MM.1S (cell line): ENCODE measurements at places on chromosomes 5 and 9.

DNA sequence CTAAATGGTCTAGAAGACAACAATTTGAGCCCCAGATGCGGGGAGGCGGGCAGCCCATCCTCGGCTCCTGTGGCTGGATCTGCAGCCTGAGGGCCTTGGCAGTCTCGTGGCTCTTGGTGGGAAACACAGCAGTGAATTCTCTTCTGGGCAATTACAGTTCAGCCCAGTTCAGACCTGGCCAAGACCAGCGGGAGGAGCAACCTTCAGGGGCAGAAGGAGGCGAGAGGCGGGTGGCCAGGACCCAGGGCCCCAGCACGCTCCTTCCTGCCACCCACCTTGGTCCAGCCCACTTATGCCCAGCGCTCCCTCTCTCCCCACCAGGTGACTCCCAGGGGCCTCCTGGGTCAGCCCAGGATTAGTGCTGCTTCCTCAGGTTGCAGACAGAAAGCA, 7.8 kb downstream of the MYMK start:
- no peak for DNase-seq

DNA sequence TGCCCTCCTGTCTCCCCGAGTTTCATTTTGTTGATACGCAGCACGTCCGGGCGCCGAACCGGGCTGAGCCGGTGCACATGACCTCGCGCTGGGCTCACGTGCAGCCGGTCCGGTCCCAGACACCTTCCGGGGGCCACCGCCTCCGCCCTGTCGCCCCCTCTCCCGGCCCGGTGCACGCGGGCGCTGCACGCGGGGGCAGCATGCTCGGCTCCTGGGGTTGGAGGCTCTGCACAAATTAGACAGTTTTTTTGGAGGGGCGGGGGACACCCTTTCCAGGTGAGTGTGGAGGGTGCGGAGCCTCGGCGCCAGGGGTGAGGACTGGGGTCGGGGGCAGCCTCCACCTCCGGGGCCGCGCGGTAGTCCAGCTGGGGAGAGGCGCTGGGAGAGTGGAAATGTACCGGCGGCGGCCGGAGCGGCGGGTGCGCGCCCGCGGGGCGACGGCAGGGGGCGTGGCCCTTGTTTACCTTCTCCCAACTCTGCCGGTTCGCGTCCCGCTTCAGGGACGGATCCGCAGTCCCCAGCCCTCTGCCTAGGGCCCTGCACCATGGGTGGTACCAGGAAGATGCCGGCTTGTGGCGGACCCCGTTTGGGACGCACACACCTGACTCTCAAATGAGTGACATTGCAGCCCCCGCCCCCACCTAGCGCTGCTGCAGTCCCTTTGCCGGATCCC, 1.1 kb downstream of the JADE2 start:
- peak; percentile 83 for DNase-seq

DNA sequence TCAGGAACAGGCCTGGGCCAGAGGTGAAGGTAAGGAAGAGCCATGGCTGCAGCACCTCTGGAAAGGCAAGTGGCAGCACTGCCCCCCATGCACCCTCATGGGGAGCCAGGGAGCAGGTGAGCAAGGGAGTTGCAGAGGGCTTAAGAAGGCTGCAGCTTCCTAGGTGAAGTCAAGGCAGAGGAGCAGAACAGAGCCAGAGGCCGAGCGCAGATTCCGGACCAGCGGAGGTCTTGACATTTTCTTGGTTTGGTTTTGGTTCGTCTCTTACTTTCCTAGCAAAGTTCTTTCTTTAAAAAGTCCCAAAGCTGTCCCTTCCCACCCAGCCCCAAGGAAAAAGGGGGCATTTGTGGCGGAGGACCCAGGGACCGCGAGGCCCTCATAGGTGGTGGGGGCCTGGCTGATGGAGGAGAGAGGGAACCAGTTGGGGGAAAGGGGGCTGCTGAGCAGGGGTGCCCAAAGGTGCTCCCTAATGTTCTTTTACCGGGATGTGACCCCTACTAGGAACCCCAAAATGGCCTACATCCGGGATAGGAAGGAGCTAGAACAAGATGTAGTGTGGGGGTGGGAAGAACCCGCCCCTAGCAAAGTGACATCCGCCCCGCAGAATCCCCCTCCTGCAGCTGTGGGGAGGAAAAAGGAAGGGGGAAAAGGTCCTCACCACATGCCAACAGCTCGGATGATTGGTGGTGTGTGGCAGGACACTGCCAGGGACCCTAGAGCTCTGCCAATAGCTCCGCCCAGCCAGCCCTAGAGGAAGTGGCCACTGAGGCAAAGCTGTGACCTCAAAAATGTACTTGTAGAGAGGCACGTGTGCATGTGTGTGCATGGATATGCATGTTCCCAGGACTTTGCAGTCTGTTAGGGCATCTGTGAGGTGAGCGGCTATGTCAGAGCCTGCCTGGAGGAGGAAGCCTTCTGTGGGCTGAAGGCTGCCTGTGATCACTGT, 914 bp upstream of the CD72 start:
- no peak for DNase-seq

DNA sequence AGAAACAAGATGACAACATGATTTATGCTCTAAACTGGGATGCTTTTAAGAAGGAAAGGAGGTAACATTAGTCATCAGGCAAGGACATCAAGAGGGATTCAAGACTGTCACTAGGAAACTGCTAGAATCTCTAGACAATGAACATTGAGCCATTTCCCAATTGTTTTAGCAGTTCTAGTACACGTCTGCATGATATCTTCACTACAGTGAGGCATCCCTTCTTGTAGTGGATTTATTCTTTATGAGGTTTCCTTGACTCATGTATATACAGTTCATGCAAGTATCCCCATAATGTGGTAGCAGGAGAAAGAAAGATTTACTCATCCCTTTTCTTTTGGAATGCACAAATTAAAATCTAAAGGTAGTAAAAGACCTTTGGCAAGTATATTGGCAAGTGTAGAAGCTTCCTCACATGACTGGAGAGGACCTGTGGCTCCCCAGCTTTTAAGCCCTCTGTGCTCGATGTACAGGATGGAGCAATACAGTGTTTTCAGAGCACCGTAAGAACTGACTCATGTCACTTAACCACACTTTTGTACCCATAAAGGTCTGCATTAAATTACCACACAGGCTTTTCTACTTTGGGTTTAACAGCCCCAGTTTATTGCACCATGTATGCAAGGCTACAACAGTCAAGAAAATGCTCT, 335.9 kb downstream of the SEMA5A start:
- no peak for DNase-seq

GRCh38 chr5:9865574-9865973, 235.4 kb upstream of the TAS2R1 start:
- DNase-seq = no peak

- DNase-seq = no peak
Measured at GRCh38 chr9:72551306-72551705, 29.9 kb downstream of the TMC1 start.

DNA sequence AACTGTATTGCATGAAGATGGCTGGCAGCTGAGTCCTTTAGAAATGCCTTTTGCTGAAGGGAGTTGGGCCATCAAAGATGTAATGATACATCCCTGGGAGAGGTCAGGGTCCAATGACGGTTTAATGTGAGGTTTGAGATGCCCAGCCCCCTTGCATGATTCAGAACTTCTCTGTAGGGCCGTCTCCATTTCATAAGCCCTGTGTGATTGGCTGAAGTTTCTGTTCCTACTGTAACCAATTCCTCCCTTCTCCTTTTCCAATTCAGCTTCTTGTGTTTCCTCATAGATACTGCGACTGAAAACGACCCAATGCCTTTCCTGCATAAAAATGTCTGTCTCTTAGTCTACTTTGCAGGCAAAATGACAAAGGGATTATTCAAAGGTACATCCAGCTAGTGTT, 47.9 kb upstream of the ST8SIA4 start:
- DNase-seq = no peak

- no peak for DNase-seq
Measured at GRCh38 chr5:6699357-6699756, 13.9 kb upstream of the TENT4A start.

DNA sequence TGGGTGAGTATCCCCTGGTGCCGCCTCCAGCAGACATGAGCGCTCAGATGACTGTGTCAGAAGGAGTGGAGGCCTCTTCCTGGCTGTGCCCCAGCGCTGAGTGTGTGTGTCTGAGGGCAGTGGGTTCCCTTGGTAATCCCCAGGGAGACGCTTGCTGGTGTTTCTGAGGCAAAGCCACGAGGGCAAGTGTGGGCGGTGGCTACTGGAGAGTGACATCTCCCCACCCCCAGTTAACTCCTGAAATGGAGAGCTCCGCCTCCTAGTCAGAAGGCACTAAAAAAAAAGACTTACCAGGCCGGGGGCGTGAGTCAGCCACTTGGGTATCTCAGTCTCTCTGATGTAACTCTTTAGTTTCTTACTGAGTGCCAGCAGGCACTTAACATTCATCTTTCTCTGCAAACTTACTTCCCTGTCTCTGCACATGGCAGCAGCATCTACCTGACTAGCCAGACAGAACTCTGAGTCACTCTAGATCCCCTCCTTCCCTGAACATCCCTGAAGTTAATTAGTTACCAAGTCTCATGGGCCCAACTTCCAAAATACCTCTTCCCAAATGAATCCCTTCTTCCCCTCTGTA, 19.3 kb downstream of the ORM2 start:
- DNase-seq = no peak

DNA sequence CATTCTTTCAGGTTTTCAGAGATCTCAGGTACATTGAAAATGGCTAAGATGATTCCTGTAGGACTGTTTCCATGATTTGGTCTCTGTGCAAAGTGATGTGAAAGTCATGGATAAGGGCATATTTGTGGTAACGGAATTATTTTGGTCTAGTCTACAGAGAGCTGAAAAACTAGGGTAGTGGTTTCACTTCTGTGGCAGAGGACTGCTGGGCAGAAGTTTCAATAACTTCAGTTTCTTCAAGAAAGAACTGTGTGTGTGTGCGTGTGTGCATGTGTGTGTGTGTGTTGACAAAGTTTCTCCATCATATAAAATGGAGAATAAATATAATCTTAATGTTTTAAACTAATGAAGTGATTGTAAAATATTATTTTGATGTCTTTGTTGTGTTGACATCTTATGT, 4.3 kb downstream of the CNOT8 start:
- DNase-seq = peak; percentile 76

DNA sequence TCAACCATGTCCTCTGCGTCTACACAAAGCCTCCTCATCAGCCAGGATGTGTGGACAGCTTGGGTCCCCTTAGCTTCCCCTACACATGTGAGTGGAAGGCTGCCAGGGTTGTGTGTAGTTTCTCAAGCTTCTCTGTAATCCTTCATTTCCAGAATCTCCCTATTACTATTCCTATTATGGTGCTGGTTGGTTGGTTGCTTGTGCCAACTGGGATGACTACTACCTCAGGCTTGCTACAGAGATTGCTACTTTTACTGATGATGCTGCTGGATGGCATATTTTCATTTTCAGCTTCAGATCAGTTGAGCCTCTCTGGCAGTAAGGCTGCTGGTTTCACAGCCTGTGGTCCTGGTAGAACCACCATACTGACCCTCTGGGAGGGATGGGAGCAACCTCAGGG, 39.9 kb downstream of the ATG10 start:
- no peak for DNase-seq

DNA sequence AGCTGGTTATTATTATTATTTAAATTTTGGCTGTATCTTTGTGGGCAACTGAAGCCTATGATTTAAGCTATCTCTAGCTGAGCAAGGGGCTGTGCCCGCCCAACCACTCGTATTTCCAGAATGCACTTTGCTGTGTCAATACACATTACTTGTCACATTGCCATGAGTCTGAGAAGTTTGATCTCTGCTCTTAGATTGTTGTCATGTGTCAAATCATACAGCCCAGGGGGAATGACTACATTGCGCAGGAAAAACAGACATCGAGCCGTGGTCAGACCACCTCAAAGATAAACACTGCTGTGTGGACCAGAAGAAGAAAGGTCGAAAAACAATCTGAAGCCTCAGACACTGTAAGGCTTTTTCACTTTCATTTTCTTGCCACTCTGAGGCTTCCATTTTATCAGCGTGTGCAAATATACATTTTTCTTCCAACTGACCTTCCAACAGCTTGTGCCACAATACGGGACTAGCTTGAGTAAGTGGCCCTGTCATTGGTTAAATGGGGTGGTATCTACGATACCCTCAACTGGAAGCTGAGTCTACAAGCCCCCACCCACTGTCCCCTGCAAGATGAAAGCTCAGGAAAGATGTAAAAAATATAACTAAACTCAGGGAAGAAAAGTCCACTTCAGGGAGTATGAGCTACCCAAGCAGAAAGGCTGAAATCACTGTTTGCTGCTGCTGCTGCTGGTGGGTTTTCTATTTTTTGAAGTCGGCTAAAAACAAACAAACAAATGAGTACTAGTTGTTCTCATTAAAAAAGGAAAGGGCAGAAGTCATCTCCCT, 603.0 kb downstream of the BNC2 start:
- DNase-seq = peak; percentile 69

DNA sequence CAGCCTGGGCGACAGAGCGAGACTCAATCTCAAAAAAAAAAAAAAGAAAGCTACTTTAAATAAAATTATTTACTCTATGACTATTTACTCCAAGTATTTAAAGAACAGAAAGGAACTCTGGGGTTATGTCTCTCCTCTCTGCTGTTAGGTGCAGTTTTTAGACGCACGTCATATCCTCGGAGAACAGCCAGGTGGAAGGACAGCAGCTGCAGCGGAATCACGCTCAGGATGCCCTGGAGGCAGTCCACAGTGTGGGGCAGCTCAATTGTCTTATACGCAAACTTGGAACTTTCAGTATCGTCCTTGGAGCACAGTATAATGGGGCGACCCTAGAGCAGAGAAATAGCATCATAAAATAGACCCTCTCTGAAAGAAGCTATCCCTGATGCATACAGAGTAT, 10.4 kb upstream of the MAPK9 start:
- DNase-seq = no peak

- no peak for DNase-seq
Measured at GRCh38 chr9:103799959-103800358, 294.1 kb upstream of the SMC2 start.
